ENCODE measurements at places on chromosomes 11 and 22.

DNA sequence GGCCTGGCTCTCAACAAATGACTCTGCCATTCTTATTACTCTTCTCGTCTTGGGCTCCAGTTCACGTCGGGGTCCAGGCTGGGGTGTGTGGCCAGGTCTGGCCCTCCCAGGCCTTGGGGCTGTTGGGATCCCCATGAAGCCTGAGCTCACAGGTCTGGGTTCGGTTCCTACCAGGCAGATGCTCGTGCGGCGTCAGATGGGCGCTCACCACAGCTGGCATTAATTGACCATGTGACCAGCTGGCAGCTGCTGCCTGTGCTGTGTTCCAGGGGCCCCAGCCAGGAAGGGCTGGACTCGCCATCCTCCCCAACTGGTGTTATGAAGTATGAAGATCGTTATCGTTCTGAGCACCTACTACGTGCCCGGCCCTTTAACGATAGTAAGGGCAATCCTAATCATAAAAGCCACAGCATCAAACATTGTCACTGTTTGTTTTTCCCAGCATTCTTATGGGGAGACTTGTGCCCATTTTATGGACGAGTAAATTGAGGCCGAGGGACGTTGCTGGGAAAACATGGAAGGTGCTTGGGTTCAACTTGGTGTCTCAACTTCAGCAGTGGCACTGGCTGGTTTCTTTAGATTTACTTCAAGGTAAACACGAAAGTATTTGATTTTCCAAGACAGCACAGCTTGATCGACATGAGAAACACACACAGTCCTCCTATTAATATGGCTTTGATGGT lies 26.8 kb upstream of the CACNG2 start:
- no peak for DNase-seq

GRCh38 chr11:66881451-66881835 lies 24.6 kb downstream of the LRFN4 start:
- no peak for DNase-seq

DNA sequence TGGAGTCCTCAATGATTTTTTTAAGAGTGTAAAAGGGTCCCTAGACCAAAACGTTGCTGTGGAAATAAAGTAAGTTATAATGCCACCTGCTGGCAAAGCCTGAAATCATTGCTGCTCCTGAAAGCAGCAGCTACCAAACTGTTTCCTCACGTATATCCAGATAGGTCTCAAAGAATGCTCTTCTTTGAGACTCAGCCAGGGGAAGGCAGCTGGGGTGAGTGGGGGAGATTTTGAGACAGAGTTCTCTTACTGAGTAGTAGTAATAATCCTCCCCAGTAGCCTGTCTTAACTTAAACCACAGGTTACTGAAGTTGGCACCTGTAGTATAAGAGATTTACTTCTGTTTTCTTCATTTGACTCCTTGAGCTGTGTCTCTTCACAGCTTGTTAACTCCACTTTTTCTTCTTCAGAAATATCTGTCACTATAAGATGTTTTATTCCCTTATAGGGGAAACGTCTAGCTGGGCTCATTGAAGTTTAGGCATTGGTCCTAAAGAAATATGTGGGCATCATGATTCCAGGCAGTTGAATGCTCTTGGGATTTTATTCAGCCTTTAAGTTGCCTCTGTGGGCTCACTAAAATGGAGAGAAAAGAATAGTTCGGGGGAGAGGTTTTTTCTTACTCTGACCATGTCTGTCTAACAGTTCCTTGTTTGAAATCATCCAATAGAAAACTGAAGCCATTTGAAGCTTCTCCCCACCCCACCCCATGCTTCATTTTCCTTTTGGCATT lies 77.9 kb downstream of the BTBD10 start:
- DNase-seq: peak; percentile 20

DNA sequence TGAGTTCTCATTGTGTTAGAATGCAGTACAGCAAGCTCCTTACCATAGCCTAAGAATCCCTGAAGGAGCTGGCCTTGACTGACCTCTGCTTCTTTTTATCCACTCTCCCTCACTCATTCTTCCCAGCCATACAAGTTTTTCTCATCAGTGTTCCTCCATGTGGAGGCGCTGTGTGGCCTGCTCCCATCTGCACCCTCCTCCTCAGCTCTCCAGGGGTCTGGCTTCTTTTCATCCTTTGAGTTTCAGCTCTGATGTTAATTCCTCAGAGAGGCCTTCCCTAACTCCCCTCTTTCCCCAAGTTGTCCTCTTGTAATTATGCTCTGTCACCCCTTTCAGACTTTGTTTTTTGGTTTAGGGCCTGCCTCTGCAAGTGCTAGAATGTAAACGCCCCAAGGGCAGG lies 144.8 kb downstream of the WNT7B start:
- DNase-seq: no peak

- no peak for DNase-seq
Observed at GRCh38 chr11:107770551-107770951, 58.7 kb upstream of the SLN start.

GRCh38 chr11:74739546-74740270 lies 8.5 kb upstream of the CHRDL2 start:
- DNase-seq: peak; percentile 56

GRCh38 chr22:40212121-40212520 lies 34.4 kb downstream of the TNRC6B start:
- DNase-seq: no peak

- no peak for DNase-seq
Observed at GRCh38 chr11:46001448-46001914, 79.0 kb downstream of the LARGE2 start.

DNA sequence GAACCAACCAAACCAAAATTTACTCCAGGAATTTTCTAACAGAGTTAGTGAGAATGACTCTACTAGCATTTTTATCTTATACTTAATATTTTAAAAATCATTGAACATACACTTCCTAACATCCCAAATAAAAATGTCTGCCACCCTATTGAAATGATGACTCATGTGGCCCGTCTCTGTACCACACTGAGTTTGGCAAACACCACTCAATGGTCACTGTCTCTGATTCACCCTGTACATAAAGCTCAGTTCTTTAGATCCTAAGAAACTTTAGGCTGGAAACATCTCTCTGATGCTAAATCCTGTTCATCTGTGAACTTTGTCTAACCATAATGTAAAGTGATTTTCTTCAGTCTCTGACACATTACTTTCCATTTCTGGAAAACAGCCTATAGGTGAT lies 182.0 kb downstream of the CWF19L2 start:
- no peak for DNase-seq

DNA sequence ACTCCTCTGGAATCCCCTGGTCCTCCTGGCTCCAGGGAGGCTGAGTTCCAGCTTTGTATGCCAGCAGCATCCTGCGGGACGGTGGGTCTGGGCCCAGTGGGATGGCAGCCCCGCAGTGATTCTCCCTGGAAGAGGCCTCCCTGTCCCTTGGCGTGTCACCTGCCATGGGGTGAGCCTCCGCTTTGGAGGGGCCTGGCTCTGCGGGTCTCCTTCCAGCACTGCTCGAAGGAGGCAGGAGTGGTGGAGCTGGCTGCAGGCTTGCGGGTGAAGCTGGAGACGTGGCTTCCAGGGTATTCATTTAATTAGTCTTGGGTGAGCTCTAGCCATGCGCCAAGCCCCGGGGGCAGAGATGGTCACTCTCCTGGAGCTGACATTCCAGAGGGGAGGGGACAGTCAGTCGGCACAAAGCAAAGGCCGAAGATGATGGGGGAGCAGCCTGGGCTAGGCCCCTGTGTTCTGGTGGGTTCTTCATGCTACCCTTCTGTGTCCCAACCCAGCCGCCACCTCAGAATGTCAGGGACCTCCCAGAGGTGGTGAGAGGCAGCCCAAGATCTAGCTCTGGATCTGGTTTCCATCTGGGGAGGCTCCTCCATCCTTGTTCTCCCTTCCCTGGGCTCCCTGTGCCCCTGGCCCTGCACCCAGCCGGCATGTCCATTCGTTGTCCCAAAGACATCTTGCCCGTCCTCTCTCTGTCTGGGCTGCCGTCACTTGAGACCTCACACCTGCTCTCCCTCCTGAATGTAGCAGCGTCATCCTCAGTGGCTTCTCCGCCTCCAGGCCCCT lies 1332.5 kb downstream of the BRD1 start:
- no peak for DNase-seq

- DNase-seq: no peak
Observed at GRCh38 chr22:20563941-20564371, 56.5 kb downstream of the MED15 start.

DNA sequence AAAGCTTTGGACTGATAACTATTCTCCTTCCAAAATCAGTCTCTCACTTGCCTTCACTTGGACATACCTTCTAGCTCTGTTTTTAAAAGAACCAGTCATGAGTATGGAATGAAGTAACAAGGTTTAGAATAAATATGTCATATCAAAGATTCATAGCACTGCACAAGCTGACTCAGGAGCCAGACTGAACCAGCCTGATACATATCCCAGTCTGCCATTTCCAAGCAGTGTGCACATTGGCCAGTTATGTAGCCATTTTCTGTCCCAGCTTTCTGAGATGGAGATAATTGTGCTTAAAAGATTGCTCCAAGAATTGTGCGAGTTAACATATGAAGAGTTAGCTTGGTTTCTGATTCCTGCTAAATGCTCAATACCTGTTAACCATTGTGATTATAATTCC lies 311.3 kb downstream of the C11orf87 start:
- DNase-seq: no peak

DNA sequence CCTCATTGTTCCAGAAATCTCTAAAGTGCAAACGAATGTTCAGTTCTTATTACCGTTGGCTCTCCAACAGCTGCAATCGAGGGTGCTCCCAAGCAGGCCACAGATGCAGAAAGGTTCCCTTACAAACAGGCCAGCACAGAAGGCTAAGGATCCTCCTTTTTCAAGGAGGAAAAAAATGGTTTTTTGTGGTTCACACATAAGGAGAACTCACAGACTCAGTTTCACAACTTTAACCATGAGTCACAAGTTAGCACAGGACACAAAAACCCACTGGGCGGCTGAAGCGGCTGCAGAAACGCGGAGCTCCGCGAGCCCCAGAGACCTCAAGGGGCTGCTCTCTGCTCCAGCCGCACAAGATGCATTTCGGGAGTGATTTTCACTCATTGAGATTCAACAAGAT lies 98.2 kb upstream of the PRR5 start:
- no peak for DNase-seq

DNA sequence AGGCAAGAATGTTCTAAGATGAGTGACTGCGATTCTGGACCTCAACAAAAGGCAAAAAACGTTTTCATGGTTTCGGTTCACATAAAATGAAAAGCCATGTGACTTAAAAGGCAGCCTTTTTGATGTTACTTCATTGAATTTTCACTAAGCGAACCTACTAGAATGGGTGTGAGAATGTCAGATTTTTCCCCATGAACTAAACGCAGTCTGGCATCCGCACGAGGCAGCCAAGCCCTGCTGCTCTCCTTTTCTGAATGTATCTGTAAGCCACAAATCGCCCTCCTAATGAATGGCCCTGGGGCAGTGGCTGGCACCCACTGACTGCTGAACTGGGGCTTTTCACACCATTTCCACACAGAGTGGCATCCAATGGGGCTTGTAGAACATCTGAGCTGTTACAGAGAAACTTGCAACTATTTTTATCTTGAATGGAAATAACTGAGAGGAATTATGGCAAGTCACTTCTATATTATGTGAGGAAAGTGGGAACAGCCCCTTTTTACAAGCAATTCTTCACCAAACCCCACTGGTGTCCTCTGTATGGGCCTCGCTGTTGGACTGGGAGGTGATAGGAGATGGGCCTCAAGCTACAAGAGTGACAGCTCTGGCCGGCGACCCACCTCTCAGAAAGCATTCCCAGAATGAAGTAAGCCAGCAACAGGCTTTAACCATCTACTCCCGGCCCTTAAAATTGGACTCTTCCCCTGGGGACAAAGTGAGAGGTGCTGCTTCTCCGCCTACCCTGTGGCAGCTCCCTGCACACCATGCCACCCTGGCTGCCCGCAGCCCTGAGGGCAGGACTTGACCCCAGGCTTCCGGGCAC lies 29.4 kb downstream of the PPP2R1B start:
- DNase-seq: no peak

GRCh38 chr11:9604134-9604533 lies 30.7 kb downstream of the WEE1 start:
- DNase-seq: no peak

DNA sequence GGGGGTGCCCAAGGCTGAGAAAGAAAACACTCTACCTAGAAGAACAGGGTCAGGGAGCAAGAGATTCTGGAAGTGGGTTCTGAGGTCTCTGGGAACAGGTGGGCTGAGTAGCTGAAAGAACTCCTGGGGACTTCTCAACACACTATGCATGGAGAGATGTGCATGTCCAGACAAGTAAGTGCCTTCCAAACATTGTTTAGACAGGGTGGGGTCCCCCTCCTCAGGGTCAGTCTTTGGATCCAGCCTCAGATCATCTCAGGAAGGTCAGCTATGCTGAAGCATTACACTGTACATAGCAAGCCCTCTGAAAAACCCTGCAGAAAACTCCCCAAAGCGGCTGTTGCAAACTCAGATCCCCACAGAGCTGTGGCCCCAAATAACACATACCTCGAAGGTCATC lies 53.9 kb upstream of the SCUBE2 start:
- no peak for DNase-seq

GRCh38 chr11:36007127-36007655 lies 63.3 kb downstream of the LDLRAD3 start:
- DNase-seq: no peak

- no peak for DNase-seq
Observed at GRCh38 chr11:28133146-28133545, 25.0 kb downstream of the METTL15 start.

DNA sequence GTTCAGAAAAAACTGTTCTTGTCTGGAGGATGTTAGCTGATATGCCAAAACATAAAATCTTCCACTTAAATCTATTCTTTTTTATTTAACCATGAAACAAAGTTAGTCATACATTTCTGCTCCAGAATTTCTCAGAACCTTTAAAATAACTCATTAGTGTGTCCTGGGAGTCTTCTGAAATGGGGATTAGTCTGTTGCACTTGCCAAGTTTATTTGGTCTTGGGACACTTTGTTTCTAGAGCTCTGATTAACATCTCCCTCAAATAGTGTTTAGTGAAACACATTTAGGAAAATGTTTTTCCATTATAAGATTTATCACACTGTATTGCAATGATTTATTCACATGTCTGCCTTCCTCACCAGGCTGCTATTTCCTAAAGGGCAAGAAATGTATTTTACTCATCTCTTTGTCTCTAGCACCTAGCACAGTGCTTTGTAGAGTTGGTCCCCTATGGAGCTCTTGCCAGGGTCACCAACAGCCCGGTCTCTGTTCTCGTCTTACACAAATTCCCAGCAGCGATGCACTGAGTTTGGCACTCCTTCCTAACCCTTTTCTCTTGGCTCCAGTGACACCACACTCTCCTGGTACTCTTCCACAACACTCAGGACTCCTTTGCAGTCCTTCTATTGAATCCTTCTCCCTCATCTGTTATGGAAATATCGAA lies 189.2 kb downstream of the CSNK2A3 start:
- no peak for DNase-seq

DNA sequence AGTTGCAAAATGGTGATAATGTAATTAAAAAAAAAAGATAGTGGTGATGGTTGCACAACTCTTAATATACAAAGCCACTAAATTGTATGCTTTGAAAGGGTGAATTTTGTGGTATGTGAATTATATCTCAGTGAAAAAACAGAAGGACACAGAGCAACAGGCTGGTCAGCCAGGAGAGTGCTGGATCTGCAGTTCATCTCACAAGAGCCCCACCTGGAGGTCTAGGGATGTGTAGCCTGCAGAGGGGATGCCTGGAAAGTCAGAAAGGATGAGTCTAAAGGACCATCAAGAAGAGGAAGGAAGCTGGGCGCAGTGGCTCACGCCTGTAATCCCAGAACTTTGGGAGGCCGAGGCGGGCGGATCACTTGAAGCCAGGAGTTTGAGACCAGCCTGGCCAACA lies 9.0 kb downstream of the POLR3H start:
- peak; percentile 27 for DNase-seq

Measured in erythroblast (primary cell).